ENCODE measurements at places on chromosomes 3 and 15.

- DNase-seq, result no peak
These were observed 14.4 kb downstream of the GK5 start for GRCh38 chr3:142211034-142211433.

GRCh38 chr3:180926526-180926925 is 14.1 kb downstream of the FXR1 start:
- no peak for DNase-seq

DNA sequence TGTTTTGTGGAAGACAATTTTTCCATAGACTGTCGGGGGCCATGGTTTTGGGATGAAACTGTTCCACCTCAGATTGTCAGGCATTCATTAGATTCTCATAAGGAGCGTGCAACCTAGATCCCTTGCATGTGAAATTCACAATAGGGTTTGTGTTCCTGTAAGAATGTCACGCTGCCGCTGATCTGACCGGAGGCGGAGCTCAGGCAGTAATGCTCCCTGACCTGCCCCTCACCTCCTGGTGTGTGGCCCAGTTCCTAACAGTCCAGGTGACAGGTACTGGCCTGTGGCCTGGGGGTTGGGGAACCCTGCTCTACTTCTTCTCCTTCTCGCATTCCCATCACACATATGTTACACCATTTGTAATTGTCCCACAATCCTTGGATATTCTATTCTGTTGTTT is 11.0 kb downstream of the CHRNA7 start:
- no peak for DNase-seq

GRCh38 chr3:48236531-48236930 is 4.4 kb upstream of the ZNF589 start:
- no peak for DNase-seq

DNA sequence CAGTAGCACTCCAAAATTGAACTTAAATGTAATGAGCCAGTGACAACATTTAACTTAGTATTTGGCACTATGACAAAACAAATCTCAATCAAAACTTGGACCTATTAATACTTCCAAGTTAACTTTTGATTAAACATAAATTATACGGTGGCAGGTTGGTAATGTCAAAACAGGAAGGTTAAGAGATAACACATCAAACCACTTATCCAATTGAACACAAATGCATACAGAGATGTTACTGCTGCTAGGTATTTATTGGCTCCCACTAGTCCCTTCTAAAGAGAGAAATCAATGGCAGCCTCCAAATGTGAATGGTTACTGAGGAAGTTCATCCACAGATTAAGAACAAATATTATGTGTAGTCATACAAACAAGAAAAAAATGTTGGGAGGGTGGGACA is 1.8 kb downstream of the GSK3B start:
- DNase-seq, result no peak
